ENCODE measurements at places on chromosomes 3 and 15.

- DNase-seq, result no peak
Measured at GRCh38 chr15:32991619-32992111, 202.8 kb downstream of the FMN1 start.

GRCh38 chr15:70188286-70188685 is 90.6 kb upstream of the TLE3 start:
- no peak for DNase-seq

GRCh38 chr3:48928679-48929078 is 10.0 kb downstream of the ARIH2 start:
- no peak for DNase-seq

DNA sequence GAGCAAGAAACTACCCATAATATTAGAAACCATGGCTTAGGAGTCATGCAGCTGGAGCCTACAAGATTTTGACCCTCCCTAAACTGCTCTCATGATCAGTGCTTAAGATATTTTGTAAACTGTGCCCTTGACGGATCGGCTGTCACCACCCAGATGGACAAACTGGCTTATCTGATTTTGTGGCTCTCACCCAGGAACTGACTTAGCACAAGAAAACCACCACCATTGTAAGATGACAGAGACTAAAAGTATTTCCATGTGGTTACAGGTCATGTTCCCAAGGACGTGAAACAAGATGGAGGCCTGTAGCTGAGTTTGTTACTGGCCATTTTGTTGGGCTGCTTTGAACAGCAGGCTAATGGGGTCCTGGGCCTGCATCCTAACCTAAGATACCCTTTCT is 940.9 kb downstream of the OTOL1 start:
- DNase-seq, result no peak

GRCh38 chr3:129005526-129006303 is 4.6 kb downstream of the EFCC1 start:
- DNase-seq, result no peak

- no peak for DNase-seq
Measured at GRCh38 chr3:95341314-95341713, 1278.5 kb downstream of the NSUN3 start.

DNA sequence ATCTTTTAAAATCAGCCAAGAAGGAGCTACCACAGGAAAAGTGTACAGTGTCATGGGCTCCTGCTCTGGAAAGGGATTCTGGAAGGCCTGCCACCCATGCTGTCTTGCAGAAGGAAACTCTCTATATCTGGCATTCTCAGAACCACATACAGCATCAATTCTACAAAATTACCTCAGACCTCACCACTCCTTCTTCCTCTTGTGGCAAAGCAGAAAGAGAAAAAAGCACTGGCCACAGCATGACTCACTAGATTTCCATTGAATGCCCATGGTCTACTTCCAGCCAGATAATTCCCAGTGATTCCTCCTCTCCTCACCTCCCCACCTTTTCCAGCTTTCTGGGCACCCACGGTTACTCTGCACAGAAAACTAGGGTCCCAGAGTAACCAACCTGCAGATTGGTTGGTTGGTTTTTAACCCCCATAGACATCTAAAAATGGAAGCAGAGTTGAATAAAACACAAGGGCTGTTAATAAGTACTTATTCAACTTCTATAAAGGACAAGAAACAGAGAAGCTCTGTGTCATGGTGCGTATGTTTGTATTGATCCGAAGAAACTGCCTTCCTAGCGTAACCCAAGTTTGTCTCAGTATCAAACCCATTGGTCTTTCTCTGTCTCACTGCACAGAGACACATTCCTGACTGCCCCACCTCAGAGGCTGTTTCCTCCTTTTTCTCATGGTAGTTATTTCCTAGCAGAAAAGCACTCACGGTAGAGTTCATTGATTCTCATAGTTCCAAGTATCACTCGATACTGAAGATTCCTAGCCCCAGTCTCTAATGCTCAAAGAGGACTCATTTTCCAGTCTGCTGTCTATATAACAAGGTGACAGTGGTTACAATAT is 67.7 kb downstream of the LDHAL6B start:
- no peak for DNase-seq

GRCh38 chr15:88623061-88623460 is 1.9 kb downstream of the AEN start:
- peak; percentile 73 for DNase-seq

GRCh38 chr3:53715815-53716483 is 130.3 kb downstream of the CHDH start:
- no peak for DNase-seq

DNA sequence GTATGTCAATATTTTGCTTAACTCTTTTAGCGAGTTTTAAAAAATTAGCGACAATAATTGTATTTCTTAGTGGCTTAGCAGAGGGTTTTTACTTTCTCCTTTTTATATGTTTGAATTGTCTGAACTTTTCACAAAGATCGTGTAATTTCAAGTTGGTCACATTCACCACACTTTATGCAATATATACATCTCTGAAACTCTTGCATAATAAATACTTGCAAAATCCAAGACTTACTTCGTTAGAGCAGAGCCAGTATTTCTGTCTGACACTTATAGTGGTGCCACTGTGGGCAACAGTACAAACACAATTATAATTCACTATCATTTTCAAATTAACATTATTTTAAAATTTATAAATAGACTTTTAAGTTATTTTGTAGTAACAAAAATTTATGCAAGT is 62.0 kb downstream of the SUCNR1 start:
- no peak for DNase-seq

DNA sequence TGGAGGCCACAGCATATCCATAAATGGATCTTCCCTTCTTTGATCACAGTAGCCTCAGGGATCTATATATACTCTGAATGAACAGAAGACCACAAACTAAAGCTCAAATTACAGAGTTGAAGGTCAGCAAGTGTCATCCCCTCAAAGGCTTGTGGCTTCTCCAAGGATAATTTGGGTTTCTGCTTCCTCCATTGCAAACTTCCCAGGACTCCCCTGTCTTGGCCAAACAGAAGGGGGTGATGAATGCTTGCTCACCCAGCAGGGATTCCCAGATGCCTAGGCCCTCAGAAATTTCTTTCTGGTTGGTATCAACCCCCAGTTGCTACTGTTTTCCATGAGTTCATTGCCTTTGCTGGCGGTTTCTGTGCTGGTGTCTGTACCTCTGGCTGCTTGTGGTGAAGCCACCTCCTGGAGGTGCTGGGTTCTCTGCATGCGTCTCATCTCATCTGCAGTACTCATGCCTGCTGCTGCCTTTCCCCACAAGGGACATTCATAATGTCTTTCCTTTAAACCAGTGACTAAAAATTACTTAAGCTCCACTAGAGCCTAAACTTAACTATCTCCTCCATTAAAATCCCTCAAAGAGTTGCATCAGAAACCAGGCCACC is 17.7 kb downstream of the ENTPD3 start:
- no peak for DNase-seq

DNA sequence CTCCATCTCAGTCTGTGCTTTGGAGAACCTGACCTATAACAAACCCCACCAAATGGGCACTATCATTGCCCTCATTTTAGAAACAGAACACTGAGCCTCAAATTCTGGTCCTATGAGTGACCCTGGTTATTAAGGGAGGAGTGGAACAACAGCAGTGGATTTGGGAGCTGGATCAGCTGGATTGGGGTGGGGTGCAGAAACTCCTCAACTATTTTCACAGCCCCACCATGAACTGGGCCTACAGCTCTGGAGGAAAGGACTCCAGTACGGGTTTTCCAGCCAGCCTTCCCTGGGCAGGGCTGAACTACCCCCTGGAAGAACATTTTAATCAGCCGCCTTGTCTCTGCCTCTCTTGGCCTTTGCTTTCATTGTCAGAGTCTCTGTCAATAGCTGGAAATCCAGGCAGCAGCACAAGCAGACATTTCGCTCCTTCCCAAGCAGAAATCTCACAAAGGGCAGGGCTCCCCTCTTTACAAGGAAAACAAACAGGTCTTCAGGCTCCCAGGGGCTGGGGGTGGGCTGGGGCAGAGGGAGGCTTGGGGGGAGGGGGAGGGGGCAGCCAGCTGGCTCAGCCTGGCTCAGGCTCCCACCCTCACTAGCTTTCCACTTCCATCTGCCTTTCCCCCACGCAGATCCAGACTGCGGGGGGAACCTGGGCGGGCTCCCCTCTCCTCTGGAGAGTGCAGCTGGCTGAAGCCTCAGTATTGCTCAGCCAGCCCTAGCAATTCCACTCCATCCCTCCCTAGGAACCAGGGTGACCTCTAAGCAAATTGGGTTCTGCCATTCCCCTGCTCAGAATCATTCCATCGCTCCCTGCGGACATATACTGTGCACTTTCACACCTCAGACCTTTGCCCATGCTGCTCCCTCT is 13.7 kb upstream of the TLE3 start:
- DNase-seq, result no peak

GRCh38 chr3:127803619-127804018 is 18.7 kb downstream of the MGLL start:
- DNase-seq, result no peak

DNA sequence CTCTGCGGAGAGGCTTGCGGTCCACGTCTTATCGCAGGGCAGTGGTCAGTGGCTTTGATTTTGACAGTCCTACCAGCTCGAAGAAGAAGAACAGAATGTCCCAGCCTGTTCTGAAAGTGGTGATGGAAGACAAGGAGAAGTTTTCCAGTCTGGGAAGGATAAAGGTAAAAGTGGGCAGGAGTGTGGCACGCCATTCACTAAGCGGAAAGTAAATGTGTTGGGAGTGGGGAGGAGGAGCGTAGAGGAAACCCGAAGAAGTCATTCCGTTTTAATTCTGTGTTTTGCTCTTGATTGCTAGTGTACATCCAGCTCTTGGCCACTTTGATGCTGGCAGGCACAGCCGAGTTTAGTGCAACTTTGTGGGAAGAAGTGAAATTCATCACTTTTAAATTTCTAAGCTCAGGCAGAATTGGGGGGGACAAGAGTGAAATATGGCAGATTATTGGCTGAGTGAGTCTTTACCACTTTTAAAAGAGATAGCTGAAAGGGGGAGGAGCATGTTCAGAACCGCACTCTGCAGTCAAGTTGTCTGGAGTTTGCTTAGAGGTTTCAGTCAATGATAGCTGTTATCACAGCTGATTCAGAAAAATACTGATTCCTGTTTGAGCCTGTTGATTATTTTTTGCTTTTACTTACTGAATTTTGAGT is 1.8 kb downstream of the ARHGEF26 start:
- no peak for DNase-seq

DNA sequence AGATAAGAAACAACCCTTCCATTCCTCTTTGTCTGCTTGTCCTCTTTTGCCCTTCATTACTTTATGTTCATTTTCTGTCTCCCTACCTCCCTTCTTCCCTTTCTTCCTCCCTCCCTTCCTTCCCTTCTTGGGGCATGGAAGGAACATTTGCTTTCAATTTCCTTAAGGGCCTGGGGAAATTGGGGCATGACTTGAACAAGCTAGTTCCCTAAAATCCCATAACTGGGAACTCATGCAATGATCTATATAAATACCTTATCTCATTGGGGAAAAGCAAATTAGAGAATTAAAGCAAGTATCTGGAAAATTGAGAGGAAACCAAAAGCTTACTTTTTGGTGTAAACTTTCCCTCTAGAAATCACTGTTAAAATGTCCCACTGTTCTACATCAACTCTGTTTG is 35.7 kb downstream of the BOC start:
- no peak for DNase-seq

DNA sequence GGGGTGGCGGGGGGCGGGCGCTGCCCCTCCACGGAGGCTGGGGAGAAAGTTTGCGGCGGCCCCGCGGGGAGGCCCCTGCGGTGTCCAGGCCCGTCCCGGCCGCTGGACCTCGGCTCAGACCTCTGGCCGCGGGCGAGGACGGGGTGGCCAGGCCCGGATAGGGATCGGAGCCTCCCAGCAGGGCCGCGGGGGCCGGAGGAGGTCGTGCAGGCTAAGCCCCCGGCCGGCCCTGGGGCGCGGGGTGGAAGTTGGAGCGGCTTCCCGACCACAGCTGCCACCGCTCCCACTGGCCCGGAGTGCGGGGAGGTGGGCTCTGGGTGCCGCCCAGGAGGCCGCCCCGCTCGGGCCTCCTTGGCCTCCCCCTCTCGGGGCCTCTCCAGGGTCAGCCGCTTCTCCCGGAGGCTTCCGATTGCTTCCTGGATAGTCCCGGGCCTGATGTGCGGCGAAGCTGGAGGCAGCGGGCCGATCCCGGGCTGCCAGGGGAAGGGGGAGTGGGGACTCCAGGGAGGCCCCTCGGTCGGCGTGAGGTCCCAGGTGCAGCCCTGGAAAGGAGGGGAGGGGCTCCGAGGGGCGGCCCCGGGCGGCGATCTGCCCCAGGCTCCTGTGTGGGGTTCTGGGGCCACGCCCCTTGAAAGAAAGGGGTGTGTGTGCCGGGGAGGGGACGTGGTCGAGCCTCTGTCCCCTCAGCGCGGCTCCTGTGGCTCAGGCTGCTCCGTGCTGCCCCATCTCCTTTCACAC is 907 bp downstream of the PLXNA1 start:
- DNase-seq, result peak; percentile 47

DNA sequence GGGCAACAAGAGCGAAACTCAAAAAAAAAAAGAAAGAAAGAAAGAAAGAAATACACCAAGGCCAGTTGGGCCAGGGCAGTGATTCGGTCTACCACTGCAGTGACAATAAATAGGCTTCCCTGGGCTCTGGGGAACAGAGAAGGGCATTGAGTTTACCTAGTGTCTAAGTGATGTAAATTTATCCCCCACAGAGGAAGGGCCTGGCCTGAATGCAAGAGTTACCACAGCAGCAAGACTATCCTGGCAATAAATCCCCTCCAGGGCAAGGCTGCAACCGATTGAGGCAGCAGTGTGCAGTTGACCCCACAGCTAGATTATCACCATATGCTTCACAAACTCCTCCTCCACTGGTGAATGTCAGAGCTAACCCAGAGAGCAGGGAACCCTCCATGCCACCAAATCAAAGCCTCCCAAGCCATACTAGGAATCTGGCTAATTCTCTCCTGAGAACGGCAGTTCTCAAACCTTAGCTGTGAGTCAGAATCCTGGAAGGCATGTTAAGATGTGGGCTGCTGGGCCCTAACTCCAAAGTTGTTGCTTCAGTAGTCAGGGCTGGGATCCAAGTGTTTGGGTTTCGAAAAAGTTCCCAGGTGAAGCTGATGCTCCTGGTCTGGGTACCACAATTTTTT is 64.3 kb upstream of the GATM start:
- no peak for DNase-seq

- no peak for DNase-seq
Measured at GRCh38 chr3:69304396-69304795, 81.5 kb downstream of the FRMD4B start.

DNA sequence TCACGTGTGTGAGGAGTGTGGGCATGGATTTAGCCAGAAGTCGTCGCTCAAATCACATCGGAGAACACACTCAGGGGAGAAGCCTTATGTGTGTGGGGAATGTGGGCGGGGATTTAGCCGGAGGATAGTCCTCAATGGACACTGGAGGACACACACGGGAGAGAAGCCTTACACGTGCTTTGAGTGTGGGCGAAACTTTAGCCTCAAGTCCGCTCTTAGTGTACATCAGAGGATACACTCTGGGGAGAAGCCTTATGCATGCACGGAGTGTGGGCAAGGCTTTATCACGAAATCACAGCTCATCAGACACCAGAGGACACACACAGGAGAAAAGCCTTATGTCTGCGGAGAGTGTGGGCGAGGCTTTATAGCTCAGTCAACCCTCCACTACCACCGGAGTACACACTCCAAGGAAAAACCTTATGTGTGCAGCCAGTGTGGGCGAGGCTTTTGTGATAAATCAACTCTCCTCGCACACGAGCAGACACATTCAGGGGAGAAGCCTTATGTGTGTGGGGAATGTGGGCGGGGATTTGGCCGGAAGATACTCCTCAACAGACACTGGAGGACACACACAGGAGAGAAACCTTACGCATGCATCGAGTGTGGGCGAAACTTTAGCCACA is 28.1 kb downstream of the ZNF589 start:
- peak; percentile 61 for DNase-seq
